ENCODE measurements at places on chromosomes 6 and 20.

GRCh38 chr6:15675536-15676220 is 12.8 kb upstream of the DTNBP1 start:
- DNase-seq, result no peak

DNA sequence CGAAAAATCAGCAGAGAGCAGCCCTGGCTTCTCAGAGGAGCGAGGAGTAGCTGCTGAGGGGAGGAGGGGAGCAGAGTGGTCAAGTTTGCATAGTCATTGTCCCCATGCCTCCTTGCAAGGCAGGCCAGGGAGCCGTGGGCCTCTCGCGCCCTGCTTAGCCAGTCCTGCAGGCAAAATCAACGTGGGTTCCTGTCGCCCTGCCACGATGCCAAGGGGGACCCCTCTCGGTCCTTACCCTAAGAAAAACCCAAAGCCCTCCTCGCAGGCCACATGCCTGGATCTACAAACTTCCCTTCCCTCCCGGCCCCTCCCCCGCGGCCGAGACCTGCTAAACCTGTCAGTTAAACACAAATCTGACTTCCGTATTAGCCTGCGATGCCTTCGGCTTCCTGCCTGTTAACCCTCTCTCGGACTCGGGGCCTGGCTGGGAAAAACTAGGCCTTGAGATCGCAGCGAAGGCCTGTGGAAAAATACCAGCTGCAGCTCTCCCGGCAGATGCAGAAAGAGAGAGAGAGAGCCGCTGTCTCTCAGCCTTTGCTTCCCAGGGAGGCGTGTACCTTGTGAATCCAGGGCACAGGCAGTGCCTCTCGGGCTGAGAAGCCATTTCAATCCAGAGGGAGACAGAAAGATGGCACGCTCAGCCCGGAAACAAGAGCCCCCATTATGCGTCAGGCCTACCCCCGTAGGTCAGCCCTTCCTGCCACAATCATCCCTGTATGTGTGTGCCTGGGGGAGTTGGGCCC is 968 bp upstream of the ZMYND8 start:
- peak; percentile 85 for DNase-seq

GRCh38 chr6:10307028-10307427 is 107.8 kb downstream of the TFAP2A start:
- no peak for DNase-seq

- no peak for DNase-seq
Observed at GRCh38 chr6:11740875-11741274, 37.7 kb downstream of the ADTRP start.

GRCh38 chr20:33443006-33443511 is 504 bp downstream of the SNTA1 start:
- no peak for DNase-seq

GRCh38 chr6:168782187-168782751 is 341.3 kb downstream of the SMOC2 start:
- no peak for DNase-seq

Measured in NCI-H2029 (cell line).